8988T (cell line): ENCODE measurements at places on chromosomes 7 and 10.
A peak's percentile ranks its signal among the peaks of the same experiment; 100 is the strongest.

DNA sequence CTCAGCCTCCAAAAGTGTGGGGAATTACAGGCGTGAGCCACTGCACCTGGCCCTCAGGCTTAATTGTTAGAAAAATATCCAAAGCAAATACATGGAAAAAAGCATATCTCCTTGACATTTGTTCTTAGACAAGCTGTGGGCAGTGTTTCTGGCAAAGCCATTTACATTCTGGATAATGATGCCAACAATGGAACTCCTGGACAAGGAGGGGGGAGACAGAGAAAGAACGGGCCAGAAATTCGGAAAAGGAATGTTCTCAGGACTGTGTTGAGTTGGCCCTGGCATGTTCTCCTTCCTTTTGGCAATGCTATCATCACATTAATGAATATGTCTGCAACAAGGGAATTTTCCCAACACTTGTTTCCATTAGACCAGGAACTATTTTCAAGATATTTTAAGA, 88.7 kb downstream of the UBE2H start:
- no peak for DNase-seq

GRCh38 chr7:135718794-135719437, 9.1 kb downstream of the SLC13A4 start:
- DNase-seq = no peak

DNA sequence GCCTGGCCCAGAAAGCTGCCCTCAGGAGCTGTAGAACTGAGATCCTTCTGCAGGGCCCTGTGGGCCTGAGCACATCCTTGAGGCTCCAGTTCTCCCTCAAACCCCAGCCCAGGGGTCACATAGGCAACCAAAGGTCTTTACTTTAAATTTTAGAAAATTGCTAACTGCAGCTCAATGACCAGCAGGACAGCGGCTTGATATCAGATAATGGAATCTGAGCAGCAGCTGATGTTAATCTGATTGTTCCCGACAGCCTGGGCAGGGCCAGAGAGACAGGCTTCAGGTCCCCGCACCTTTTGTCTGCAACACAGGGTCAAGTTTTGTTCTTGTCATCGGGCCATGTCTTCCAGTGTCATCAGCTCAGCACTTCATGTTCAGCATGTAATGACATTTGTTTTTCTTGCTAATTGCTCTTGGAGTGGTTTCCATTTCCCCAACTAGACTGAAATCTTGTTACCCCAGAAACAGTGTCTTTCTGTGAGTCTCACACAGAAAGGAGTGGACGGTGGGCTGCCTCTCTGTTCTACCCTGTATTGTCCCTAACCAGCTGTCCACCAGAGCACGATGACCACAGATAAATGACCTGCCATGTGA, 91.0 kb downstream of the PAXIP1 start:
- DNase-seq = no peak

DNA sequence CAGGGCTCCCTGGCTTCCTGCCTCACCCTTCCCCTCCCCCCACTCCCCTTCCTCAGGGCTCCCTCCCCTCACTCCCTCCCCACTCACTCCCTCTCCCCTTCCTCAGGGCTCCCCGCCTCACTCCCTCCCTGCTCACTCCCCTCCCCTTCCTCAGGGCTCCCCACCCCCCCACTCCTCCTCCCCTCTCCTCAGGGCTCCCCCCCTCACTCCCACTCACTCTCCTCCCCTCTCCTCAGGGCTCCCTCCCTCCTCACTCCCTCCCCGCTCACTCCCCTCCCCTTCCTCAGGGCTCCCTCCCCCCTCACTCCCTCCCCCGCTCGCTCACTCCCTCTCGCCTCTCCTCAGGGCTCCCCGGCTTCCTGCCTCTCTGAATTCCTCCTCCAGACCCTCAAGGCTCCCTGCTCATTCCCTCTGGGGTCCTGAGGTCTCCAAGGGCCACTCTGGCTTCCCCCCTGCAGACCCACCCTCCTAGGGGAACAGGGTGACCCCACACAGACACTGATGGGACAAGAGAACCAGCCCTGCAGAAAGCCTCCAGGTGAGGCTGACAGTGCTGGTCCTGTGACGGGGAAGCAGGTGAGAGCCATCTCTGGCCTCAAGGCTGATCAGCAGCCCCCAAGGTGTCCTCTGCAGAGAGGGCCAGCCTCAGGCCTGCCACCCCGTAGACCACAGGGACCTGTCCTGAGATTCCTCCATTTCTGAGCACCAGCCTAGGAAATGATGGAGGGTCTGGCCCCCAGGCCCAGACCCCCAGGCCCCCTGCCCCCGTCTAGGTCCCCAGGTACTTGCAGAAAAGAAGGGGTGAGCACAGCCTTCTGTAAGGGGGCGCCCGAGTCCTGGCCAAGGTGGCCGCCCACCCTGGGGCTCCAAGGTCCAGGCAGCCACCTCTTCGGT, 47.2 kb downstream of the PWWP2B start:
- DNase-seq = no peak

DNA sequence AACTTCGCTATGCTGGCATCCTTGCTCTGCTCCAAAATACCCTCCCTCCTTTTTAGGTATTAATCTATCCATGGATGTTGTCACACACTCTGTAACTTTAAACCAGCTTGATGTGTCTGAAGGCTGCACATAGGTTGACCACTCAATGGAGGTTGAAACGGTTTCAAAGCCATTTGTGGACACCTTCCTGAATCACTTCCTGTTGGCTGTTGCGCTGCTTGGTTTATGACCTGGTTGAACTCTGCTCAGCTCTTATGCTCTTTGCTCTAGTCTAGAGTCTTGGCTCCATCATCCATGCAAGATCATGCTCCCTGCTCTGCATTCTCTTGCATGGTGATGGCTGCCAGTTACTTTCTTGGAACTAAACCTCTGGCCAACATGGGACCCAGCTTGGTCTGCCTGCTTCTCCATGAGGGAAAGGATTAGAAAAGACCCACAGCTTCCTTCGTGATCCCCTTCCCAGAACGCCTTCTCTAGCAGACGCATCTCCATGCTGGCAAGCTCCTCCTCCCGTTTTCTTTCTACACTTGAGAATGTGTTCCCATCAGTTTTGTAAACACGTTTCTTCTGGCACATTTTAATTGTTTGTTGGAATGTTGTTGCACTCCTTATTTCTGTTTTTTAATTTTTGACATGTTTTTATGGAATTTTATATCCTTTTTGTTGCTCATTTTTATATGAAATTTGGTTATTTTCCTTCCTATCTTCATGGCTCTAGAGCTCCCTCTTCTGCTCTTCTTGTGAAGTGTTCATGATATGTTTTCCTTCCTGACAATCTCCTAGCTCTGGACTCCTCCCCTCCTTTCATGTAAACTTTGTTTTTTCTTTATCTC, 149.8 kb downstream of the XPNPEP1 start:
- no peak for DNase-seq

DNA sequence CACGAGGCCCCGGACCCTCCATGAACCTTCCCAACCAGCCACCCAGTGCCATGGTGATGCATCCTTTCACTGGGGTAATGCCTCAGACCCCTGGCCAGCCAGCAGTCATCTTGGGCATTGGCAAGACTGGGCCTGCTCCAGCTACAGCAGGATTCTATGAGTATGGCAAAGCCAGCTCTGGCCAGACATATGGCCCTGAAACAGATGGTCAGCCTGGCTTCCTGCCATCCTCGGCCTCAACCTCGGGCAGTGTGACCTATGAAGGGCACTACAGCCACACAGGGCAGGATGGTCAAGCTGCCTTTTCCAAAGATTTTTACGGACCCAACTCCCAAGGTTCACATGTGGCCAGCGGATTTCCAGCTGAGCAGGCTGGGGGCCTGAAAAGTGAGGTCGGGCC, 90.6 kb upstream of the PDCD4 start:
- DNase-seq = no peak

DNA sequence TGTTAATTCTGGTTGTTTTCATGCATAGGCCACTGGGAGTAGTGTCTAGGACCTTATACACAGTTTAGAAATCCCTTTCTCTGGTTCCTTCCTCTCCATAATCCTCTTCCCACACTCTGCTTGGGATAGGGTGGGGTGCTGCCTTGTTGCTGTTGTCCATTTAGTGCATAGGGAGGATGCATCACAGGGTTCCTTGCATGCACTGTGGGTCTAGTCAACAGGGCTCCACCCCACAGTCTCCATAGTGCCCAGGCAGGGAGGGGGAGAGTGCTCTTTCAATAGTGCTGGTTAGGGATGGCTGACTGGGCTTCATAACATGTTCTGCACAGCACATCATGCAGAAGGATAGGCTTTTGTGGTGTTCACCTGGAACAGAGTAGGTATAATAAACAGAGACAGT, 81.1 kb downstream of the ARHGAP12 start:
- DNase-seq = no peak

DNA sequence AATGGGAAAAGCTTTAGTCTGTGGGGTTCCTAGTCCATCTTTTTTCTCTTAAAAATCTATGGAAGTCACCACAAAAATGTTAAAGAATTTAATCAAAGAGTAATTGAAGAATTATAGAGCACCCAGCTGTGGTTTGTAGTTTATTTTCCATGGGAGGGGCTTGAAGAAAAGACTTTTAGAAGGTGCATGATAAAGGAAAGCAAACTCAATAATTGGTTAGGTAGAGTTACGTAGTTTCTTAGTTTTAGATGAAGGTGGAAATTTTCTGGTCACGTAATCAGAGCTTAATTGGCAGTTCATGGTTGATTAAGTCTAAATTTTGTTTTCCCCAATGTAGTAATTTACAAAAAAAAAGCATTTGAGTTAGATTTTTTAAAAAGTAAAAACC, 724 bp downstream of the ZNF107 start:
- DNase-seq = no peak

DNA sequence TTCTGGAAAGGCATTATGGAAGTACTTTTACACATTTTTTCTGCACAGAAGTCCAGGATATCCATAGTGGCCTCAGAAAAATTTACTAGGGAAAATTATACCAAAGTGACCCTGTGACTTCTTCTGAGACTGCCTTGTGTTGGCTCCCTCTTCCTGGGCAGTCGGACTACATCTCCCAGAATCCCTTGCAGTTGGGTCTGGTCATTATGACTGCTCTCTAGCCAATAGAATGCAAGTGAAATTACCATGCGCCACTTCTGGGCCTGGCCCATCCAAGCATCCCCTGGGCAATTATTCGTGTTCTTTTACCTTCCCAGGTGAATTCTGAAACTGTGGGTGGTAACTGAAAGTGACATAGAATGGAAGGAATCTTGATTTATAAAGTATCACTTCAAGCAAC, 430.9 kb downstream of the ACTR3B start:
- no peak for DNase-seq

GRCh38 chr10:43128958-43129706, 9.1 kb upstream of the CSGALNACT2 start:
- DNase-seq = peak; percentile 69

GRCh38 chr10:86048973-86049372, 317.6 kb downstream of the GRID1 start:
- DNase-seq = no peak

- DNase-seq = no peak
Measured at GRCh38 chr7:37429435-37429791, 19.3 kb downstream of the ELMO1 start.

DNA sequence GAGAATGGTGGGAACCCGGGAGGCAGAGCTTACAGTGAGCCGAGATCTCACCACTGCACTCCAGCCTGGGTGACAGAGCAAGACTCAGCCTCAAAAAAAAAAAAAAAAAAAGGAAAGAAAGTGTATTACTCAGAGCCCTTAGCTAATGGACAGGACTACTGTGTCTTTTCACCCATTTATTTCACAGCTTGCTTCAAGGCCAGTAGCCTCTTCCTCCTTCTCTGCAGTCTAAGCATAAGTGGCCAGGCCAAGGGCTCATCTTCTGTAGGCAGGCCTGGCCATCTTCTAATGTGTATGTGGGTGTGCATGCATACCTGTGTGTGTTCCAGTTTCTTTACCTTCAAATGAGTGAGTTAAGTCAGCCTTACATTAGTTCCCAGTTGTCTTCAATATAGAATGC, 94.8 kb upstream of the GDF10 start:
- DNase-seq = no peak

DNA sequence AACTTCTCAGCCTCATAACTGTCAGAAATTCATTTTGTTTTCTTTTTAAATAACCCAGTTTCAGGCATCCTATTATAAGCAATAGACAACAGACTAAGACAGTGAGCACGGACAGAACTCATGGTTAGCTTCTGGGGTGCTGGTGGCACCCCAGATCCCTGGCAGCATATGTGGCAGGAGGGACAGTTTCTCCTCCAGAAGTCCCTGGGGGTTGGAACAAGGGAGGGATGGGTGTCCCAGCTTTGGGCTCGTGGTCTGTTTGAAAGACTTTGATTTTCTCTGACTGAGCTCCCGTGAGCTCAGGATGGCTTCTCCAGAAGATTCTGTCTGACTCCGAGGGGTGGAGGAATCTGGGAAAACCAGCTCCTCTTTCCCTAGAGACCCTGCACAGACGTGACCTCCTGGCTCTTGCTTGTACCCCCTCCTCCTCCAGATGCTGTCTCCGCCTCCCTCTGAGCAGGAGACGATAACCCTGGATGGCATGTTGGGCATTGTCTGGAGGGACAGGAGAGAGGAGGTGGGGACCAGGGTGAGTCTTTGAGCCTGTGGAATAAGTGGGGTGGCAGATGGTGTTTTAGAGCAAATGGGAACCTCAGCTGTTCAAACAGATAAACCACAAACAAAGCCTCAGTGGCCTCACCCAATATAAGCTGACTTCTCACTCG, 421.1 kb downstream of the GLRX3 start:
- DNase-seq = no peak

DNA sequence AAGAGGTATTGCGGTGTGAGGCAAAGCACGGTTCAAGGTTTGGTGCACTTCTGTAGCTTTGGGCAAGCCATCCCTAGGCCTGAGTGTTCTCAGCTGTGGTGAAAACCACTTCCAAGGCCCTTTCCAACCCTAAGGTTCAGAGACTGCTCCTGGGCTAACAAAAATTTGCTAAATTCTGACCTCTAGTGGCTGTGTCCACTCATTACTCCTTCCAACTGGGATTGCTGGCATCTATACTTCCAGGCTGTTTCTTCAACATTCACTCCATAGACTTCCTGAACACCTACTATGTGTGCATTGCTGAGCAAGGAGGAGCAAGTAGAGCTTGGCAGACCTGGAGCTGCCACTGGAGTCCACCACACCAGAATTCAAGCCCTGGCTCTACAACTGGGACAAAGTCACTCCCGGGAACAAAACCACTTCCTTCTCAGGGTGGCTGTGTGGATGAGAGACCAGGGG, 29.3 kb upstream of the SH3PXD2A start:
- peak; percentile 48 for DNase-seq

- no peak for DNase-seq
Measured at GRCh38 chr7:92815412-92815811, 21.0 kb downstream of the CDK6 start.

GRCh38 chr10:80945264-80945880, 407.7 kb downstream of the SH2D4B start:
- DNase-seq = no peak

- no peak for DNase-seq
Measured at GRCh38 chr7:5633161-5634106, 148.0 kb downstream of the RNF216 start.

DNA sequence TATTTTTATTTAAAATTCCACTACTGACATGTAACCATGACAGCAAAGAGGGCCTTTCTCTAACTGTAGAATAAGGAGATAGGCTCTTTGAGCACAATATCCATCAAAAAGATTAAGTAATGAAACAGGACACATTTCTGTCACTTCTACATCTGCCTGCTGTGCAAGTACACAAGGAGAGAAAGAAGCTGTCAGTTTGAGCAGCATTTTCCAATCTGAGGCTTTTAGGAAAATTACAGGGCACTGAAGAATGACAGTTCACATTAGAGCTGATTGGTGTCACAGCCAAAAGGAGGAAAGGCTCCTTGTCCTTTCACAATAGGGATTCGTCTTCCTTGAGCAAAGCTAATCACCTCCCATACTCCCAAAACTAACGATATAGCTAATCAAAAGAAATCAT, 158.8 kb upstream of the TAC1 start:
- DNase-seq = no peak
